ENCODE measurements at places on chromosomes 2 and 18. TPM values are rescaled to one million over a fixed set of nuclear protein-coding genes. Genes with fewer than 3 reads are reported as not detected.

Gene LYG1
- total RNA-seq, result 0.09 TPM

- peak; percentile 88 for DNase-seq
Measured at GRCh38 chr2:228613133-228613850, 431.8 kb upstream of the SPHKAP start.

DNA sequence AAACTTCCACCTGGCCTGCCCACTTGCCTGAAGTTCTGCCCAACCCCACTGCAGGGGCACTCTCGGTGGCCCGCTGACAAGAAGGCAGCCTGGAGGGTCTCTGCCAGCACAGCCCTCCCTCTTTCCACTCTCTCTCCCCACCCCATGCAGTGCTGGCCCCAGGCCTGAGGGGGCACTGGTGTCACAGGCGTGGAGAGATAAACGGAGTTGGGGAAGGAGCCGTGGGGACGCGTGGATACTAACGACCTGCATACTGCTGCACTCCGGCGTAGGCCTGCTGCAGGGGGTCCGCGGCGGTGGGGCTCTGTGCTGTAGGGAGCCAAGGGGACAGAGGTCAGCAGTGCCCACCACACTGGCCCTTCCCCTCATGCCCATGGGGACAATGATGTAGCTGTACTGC is 299.3 kb downstream of the CELF4 start:
- no peak for DNase-seq

Gene GKN2
- total RNA-seq, result not detected

Gene AFF3
- total RNA-seq, result not detected

- DNase-seq, result peak; percentile 4
Measured at GRCh38 chr2:23905155-23905554, 21.8 kb downstream of the ATAD2B start.

DNA sequence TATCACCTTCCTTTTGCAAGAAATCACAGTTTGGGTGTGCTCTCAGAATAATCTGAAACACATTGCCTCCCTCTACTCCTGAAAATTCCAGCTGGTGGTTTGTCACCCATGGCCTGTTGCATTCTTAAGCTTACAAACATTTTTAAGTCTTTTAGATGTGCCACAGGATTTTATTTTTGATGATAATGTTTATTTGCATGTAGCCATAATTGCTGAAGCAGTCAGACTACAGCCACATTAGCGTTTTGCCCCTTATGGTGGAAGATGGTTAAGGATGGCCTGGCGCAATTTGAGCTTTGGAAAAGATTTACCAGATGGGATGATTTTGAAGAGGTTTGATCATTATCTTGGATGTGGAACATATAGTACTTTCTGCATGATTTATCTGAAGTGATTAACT is 439.5 kb downstream of the MEIS1 start:
- DNase-seq, result peak; percentile 51

- no peak for DNase-seq
Measured at GRCh38 chr18:63701952-63702351, 808 bp upstream of the SERPINB11 start.

Gene SCN3A
- total RNA-seq, result 3.1 TPM

DNA sequence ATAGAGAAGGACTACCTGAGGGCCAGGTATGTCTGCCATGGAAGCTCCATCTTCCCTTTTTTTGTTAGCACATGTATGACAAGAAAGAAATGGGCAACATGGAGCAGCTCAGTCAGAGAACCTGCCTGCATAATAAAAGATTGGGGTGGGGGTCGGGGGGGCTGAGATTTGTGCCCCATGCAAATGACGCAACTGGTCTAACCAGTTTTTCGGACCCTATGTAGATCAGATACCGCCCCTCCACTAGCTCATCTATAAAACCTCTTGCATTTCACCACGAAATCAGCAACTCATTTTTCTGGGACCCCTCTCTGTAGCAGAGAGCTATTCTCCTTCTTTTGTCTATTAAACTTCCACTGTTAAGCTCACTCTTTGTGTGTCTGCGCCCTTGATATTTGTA is 657.2 kb downstream of the ERBB4 start:
- DNase-seq, result no peak

Gene TBR1
- total RNA-seq, result not detected

Gene BOLL
- not detected for total RNA-seq

GRCh38 chr2:236164201-236164924 is 3.8 kb downstream of the GBX2 start:
- DNase-seq, result no peak

DNA sequence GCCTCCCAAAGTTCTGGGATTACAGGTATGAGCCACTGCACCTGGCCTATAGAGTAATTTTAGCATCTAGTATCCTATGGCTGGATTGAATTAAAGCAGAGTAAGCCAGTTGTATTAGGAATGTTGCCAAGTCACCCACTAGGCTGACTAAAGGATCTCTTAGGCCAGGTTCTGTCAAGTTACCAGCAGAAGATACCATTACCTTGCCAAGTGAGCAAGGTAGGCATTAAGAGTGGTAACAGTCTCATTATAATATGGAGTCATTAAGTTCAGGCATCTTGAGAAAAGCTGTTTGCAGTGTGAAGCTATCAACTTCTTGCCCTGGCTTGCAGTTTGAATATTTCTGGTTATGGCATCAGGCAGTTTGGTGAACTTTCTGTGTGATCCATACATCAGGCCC is 37.0 kb upstream of the MTCL1 start:
- DNase-seq, result no peak

Gene CPLX4
- total RNA-seq, result not detected

Gene BUB1
- 5.9 TPM for total RNA-seq

- DNase-seq, result peak; percentile 32
Measured at GRCh38 chr2:2613279-2614199, 282.5 kb upstream of the MYT1L start.

GRCh38 chr2:18855027-18855426 is 265.7 kb upstream of the NT5C1B start:
- no peak for DNase-seq

Gene FAM237A
- total RNA-seq, result not detected

DNA sequence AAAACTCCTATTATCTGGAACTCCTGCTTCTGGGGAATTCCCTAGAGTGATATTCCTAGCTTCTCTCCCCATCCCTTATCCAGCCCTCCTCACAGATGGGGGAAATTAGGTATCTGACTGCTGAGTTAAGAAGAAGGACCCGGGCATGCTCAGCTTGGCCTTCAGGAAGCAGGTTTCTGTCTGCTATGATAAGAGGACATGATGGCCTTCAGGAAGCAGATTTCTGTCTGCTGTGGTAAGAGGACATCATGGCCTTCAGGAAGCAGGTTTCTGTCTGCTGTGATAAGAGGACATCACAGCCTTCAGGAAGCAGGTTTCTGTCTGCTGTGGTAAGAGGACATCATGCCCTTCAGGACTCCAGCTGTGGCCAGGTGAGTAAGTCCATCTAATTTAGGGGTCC is 65.2 kb downstream of the PLEKHM3 start:
- no peak for DNase-seq

Gene TCF23
- not detected for total RNA-seq

Gene INPP5D
- 0.98 TPM for total RNA-seq

- DNase-seq, result peak; percentile 54
Measured at GRCh38 chr2:178306352-178307073, 112.2 kb downstream of the OSBPL6 start.

DNA sequence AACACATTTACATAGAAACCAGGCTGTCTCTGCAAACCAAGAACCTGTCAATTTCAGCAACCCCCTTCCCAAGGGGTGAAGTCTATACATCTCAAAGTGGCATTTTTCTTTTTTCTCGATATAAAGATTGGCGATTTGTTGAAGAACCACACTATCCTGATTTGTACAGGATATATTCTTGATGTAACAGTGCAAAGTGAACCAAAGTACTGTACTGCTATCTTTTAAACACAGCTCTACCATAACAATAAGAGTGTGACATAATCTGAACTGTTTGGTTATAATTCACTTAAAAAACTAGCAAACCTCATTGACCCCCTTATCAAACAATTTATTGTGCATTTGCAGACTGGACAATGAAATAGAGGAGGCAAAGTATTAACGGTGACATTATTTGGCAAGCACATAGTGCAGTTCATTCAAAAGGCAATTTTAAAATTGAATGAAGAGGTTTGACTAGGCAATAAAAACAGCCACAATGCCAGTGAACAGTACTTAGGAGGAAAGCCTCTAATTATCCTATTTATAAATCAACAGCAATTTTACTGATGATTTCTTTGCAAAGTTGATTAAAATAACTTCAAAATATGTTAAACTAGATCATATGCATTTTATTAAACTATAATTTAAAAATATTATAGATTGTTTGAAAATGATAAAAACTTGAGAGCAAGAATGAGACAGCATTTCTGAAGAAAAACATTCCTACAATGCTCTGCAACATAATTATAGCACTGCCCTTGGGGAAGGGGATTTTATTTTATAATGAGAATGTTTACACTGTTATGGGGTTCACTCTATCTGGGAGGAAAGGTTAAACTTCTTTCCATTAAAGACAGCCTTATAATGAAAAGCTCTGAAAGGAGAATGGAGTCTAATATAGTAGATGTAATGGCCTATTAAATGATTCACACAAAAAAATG is 440.9 kb downstream of the ZEB2 start:
- DNase-seq, result no peak

DNA sequence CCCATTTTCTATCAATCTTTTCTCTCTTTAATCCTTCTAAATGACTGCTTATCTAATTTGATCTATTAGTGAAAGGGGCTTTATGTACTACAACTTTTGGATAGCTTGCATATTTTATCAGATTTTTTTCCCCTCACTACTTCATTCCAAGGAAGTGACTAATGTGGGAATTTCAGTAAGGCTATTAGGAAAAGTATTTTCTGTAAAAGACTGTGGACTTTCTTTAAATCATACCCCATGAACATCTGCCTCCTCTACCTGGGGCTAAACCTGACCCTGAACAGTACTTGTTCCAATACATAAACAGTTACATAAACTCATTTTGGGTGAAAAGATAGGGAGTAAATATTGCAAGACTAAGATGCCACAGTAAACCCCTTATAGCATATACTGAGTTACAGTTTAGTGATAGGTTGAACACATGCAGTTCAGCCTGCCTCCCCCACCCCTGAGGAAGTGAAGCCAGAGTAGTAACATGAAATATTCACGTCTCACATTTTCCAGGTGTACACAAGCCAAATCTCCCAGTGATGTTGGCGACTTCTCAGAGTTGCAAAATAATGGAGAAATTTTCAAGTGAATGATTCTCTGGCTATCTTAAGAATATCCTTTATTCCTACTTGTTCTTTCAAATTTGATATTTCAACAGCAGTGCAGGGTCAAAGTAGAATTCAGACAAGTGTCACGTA is 590.9 kb upstream of the ZEB2 start:
- peak; percentile 50 for DNase-seq

GRCh38 chr2:182915369-182916326 is 49.2 kb upstream of the FRZB start:
- DNase-seq, result peak; percentile 47

Gene AAK1
- 82.6 TPM for total RNA-seq

GRCh38 chr2:201220102-201220570 is 37.2 kb downstream of the CASP10 start:
- peak; percentile 47 for DNase-seq

DNA sequence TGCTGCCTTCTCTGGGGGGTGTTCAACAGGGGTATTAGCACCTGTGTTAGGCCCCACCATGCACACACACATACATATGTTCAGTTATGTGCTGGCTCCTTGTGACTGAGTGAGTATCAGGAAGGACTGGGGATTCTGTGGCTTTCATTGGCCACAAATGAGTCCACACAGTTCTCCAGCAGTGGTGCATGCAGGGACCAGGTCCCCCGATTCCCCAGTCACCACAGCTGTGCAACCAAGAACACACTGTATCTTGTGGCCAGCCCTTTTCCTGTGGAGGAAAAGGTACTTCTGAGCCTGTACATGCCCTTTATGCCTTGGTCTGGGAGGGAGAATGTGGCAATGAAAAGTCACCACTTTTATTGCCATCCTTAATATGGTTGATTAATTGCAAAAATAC is 74.9 kb upstream of the KLF7 start:
- DNase-seq, result no peak

DNA sequence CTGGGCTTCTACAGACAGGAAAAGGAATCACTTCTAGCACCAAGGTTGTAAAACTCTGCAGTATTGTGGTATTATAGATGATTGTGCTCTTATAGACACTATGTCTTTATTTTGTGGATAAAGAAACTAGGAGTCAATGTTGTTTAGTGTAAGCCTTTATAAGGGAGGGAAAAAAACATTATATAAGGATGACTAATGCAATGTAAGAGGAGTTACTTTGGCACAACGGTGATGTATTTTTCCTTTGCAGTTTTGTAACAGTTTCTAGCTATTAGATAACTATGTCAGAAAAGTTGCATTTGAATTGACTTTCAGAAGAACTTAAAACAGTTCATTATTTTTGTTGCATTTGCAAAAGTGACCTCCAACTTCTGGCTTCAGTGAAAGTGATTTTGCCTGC is 545.4 kb downstream of the CCDC85A start:
- DNase-seq, result peak; percentile 59

DNA sequence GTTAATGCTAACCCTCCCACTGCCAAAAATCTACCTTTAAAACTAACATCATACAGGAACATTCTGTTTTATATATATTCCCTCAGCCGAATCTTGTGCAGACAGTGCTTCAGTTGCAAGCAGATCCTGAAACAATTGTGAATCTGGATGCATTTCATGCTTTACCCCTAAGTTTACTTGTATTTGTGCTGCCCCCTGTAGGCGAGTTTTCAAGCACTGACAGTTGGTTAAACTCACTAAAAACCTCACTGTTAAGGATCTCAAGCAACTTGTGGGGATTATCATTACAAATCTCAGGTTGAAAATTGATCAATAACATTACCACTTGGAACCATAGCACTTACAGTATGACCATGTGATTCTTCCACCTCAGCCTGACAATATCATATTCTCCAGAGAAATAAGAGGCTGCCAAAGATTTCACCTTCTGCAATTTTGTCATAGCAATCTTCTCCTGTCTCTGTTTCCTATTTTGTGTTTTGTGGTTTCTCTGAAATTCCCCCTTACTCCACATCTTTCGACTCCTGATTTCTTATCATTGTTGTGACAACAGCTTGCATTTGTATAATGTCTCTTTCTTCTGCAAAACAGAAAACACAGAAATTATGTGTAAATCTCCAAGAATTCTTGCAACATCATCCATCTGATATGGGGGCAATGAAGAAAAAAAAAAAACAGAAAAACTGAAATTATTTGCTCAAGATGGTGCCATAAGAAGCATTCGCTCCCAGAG is 354.6 kb upstream of the SETBP1 start:
- DNase-seq, result peak; percentile 87

DNA sequence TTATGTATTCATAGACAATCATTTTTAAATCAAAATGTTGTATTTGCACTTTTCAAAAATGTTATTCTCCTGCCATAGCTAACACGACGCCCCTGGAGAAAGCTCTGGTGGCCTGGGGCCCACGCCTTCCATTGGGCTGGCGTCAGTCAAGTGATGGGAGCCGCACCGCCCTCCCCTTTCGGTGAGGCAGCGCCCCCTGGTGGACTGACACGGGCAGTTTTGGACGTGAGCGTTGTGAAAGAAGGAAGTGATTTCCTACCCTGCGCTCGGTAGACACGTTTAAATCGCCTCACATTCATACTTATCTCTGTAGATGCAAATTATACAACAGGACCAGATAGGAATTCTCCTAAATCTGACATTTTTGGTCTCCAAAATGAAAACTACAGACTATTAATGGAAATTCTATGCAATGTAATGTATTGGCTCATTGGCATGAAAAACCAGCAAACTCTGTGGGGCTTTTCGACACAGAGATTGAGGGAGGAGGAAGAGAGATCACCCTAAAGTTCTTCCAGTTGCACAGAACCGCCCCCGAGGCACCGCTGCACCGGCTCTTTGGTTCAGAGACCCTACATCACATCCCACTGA is 326.2 kb upstream of the SOX11 start:
- no peak for DNase-seq

Measured in fibroblast of the aortic adventitia (primary cell).